ENCODE measurements at places on chromosomes 1 and 21.

- DNase-seq, result no peak
Measured at GRCh38 chr1:85198864-85199263, 2.0 kb downstream of the SYDE2 start.

GRCh38 chr21:40680311-40680710 lies 166.6 kb downstream of the DSCAM start:
- DNase-seq, result no peak

DNA sequence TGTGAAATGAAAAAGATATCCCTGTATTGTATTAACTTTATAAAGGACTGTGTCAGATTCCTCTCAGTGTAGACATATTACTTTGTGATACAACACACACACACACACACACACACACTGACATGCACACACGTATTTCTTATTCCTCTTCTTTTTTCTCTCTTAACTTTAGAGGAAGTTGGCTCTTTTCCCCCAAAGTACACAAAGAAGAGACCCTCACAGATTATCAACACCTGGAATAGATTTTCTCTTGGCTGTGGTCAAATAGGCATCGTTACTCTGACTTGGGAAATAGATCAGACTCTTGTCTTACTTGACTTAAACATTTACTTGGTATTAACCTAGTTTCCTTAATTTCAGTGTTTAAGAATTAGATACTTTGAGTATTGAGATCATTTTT lies 792.8 kb downstream of the ADGRL2 start:
- no peak for DNase-seq

DNA sequence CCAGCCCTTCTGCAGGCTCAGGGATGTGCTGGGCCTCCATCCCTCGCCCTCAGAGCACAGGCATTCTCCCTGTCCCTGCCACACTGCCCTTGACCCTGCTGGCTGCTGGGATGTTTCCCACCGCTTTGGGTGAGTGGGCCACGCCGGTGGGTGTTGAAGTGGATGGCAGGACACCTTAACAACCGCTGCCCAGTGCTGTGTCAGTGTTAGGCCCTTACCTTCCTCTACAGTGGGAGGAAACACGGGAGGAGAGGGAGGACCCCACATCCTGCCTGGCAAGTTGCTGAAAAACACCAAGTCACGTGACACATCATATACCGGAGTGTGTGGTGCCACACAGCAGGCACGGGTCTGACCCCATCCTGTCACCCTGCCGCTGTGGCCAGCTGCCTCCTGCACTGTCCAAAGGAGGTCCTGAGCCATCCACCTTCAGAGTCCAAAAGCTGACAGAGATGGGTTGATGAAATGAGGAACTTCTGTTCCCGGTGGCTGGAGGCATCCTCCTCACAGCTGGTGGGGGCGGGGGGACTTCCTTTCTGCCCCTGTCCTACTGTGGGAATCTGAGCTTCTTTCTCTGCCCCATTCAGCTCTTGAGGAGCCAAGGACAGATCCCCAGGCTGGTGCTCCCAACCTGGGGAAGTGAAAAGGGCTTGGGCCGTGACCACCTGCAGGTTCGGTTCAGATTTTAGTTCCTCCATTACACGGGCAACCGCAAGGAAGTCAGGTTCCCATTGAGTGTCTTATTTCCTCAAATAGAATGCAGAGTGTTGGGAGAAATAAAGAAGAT lies 3.2 kb upstream of the THEMIS2 start:
- no peak for DNase-seq

DNA sequence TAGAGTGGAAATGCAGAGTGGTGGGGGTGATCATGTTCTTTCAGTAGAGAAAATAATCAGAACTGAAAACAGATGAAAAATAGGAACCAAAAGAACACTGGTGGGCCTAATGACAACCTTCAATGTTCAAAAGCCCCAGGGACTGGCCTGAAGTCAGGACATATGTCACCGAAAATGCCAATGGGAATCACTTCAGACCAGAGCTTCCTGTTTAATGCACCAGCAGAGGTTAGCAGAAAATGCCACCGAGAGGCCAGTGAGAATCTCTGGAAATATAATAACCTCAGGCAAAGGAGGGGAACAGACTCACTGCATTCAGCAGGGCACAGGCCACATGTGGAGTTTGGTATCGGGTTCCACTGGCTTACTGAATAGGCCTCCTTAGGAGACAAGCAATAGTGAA lies 15.9 kb upstream of the CD58 start:
- no peak for DNase-seq

- DNase-seq, result no peak
Measured at GRCh38 chr1:29855561-29856160, 619.3 kb downstream of the PTPRU start.

DNA sequence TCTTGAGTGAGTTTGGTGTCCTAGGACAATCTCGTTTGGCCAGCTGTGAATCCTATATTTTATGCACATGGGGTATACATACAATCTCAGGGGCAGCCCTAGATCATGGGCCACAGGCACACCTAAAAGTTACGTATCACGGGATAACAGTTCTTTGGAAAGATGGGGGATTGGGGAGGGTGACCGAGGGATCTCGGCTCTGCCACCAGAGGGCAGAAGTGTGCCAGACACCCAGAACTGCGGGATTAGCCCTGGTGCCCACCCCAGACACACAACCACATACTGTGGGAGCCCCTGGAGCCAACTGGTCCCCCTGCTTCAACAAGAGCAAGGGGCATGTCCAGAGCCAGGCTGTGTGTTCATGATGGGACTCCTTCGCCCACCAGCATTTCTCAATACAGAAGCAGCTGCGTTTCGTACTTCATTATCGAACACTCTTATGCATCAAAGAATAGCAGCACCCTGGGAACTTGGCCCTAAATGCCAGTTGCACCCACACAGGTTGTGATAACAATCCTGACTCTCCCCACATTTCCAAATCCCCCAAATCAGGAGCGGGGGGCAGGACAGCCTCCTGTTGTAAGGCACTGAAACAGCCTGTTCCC lies 37.4 kb downstream of the TMCO4 start:
- no peak for DNase-seq

DNA sequence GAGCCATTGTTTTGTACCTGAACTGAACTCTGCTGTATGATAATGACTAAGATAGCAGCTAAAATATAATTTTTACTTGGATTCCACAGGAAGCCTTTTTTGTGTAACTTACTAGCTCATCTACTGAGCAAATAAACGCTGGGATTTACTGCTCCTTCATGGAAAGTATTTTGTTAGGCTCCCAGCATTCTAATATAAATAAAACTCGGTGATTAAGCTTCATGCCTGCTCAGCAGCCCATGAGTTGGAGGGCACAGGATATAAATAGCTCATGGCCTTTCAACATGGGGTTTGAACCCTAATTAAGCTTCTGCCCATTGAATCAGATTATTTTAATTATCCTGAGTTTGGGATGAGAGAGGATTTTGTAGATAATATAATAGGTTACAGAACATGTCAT lies 180.0 kb downstream of the PCP4 start:
- no peak for DNase-seq

GRCh38 chr1:15950763-15951295 lies 25.1 kb downstream of the ZBTB17 start:
- no peak for DNase-seq

GRCh38 chr1:112744009-112744578 lies 29.0 kb upstream of the PPM1J start:
- no peak for DNase-seq

DNA sequence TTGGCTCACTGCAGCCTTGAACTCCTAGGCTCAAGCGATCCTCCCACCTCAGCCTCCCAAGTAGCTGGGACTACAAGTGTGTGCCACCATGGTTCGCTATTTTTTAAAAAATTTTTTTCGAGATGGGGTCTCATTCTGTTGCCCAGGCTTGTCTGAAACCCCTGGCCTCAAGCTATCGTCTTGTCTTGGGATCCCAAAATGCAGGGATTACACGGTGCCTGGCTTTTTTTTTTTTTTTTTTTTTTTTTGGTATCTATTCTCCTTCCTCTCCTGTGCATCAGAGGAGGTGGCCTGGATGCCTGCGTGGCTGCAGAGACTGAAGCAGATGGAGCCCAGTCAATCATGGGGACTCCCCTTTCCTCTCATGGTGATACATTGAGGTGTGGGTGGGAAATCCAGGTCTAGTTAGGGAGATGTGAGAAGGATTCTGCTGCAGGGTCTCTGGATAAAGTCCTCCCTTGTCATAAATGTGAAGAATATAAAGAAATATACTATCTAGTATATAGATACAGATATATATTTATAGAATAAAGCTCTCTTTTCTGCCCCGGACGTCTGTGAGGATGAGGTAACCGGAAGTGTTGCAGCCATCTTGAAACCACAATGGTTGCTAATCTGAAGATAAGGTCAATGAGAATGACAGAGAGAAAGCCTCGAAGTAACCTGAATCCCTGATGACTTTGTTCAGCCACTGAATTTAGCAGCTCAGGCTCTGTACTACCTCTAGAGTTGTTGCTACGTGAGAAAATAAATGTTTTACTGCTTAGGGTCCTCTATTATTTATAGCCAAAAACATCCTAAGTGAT lies 19.5 kb upstream of the RGSL1 start:
- DNase-seq, result no peak

DNA sequence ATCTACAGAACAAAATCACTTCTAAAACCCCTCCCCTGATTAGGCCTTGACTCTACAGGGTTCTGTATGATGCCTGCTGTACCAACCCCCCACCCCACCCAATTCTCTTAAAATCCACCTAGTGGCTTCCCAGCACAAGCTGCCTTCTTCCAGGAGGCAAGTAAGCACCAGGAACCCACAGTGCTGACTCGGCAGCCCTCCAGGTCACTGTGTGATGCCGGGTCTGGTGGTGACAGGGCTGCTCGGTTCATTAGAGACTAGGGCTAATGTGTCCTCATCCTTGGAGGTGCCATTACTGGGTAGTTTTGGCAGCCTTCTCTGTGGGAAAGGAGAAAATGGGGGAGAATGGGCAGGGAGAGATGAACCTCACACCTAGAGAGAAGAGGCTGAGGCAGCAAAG lies 363.5 kb downstream of the PTPRU start:
- no peak for DNase-seq

DNA sequence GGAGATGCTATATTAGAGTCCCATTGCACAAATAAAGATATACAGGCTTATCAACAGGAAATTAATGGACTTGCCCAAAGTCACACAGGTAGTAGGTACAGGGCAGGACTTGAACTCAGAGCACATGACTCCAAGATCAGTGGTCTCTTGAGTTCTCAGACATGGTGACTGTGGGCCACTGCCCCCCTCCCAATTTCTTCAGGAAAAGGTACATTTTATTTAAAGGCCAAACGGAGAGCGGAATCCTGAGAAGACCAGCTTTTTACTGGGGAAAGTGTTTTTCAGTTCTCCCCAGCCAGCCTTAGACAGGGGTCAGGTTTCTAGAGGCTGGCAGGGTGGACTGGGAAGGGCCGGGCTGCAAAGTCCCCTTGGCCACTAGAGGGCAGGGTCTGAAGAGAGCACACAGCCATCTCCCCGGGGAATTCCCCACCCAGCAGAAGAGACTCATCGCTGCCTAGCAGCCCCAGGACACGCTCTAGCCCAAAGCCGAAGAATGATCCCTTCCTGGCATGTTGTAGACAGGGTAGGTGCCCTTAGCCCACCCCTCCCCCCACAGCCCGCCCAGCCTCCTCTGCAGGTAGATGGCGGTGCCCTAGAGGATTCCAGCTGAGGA lies 29.7 kb downstream of the ACP6 start:
- no peak for DNase-seq

DNA sequence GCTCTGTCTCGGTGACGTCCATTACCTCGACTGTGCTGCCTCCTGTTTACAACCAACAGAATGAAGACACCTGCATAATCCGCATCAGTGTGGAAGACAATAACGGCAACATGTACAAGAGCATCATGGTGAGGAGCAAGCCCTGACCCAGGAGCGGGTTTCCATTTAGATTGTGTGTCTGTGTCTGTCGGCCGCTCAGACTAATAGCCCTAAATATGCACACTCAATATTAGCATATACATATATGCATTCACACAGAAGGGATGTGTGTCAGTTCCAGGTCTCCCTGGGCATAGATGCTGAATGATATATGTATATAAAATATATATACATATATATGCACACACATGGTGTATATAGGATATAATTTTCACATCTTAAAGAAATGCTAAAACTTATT lies 111.7 kb downstream of the RGL1 start:
- DNase-seq, result no peak

- no peak for DNase-seq
Measured at GRCh38 chr1:98557895-98558294, 103.6 kb upstream of the SNX7 start.

DNA sequence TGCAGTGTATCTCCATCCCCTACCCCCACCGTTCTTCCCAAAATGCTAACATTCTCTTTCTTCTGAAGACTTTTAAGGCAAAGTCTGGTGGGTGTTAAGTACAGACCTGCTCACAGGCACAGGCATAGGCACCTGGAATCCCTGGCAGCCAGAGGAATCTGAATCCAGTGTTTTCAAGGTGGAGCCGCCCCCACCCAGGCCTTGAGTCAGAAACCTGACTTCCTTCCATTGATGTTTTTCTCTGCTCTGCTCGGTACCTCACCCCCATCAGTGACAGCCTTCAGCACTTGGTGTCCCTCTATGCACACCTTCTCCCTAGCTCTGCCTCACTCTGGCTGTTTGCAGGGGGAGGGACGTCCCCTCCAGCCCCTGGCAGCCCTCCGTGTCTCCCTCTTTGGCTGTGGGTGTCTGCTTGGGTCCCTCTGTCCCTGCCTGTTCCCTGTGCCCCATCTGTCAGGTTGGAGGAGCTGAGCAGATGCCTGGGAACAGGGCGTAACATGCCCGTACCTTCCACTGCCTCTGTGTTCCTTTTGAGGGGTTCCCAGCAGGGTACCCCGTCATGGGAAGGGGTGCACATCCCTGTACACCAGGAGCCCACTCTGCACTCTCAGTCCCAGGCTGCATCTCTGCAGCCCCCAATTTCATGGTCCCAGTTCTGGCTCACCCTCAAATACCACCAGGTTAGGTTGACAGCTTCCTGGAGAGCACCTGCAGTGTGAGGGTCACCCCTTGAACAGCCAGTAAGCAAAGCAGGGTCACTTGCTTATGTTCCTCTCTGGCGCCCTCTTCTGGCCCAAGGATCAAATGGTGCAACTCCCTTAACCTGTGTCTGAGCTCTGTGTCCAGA lies 6.7 kb downstream of the NCDN start:
- peak; percentile 50 for DNase-seq

GRCh38 chr1:6888268-6888667 lies 103.0 kb downstream of the CAMTA1 start:
- DNase-seq, result no peak

GRCh38 chr1:58803858-58804257 lies 20.0 kb upstream of the JUN start:
- no peak for DNase-seq

GRCh38 chr1:191615101-191615821 lies 543.0 kb upstream of the RGS18 start:
- DNase-seq, result no peak

DNA sequence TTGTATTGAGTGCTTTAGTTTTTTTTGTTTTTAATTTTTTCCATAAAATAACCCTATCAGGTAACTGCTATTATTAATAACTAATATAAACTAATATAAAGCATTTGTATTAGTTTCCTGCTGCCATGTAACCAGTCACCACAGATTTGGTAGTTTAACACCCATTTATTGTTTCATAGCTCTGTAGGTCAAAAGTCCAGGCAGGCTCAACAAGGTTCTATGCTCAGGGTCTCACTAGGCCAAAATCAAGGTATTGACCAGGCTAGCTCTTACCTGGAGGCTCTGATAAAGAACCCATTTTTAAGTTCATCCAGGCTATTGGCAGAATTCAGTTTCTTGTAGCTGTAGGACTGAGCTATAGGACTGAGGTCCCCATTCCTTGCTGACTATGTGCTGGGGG lies 189.4 kb downstream of the DAB1 start:
- no peak for DNase-seq

GRCh38 chr1:161185732-161186311 lies 8.5 kb upstream of the B4GALT3 start:
- peak; percentile 49 for DNase-seq
